ENCODE measurements at places on chromosomes 4 and X. TPM values are rescaled to one million over a fixed set of nuclear protein-coding genes. Genes with fewer than 3 reads are reported as not detected.

The TAF7L gene
- 0.85 TPM for polyA plus RNA-seq

The METAP1 gene
- polyA plus RNA-seq = 36.5 TPM

The CD99 gene
- 274 TPM for polyA plus RNA-seq

The AFM gene
- 13.2 TPM for polyA plus RNA-seq

The HELT gene
- polyA plus RNA-seq = not detected

The CTAG1B gene
- not detected for polyA plus RNA-seq

The MID1 gene
- 28.0 TPM for polyA plus RNA-seq

The PNMA5 gene
- polyA plus RNA-seq = 0.36 TPM

The MGAT4D gene
- polyA plus RNA-seq = not detected

The ADH1B gene
- polyA plus RNA-seq = 23.7 TPM

The ARHGEF38 gene
- 1.4 TPM for polyA plus RNA-seq

The GPR34 gene
- 4.6 TPM for polyA plus RNA-seq

The LRRC66 gene
- 0.45 TPM for polyA plus RNA-seq

The IL13RA1 gene
- polyA plus RNA-seq = 59.4 TPM

The PROM1 gene
- polyA plus RNA-seq = 41.0 TPM

The MXRA5 gene
- 11.2 TPM for polyA plus RNA-seq

The TAPT1 gene
- 41.2 TPM for polyA plus RNA-seq

The LANCL3 gene
- 0.26 TPM for polyA plus RNA-seq

The C4orf51 gene
- not detected for polyA plus RNA-seq

The UXT gene
- 119 TPM for polyA plus RNA-seq

The HSD17B13 gene
- polyA plus RNA-seq = 0.58 TPM

The LIMCH1 gene
- polyA plus RNA-seq = 42.6 TPM

The DDIT4L gene
- polyA plus RNA-seq = 2.1 TPM

The TCEAL6 gene
- polyA plus RNA-seq = 0.19 TPM

The HTN1 gene
- polyA plus RNA-seq = 0.05 TPM

The MRFAP1L1 gene
- polyA plus RNA-seq = 116 TPM

The GK gene
- 74.1 TPM for polyA plus RNA-seq

The CRLF2 gene
- polyA plus RNA-seq = not detected

The MAGEB3 gene
- polyA plus RNA-seq = not detected

The ANK2 gene
- 57.3 TPM for polyA plus RNA-seq

The TCEAL5 gene
- polyA plus RNA-seq = 21.7 TPM
